ENCODE measurements at places on chromosomes 4 and X.
A peak's percentile ranks its signal among the peaks of the same experiment; 100 is the strongest.

DNA sequence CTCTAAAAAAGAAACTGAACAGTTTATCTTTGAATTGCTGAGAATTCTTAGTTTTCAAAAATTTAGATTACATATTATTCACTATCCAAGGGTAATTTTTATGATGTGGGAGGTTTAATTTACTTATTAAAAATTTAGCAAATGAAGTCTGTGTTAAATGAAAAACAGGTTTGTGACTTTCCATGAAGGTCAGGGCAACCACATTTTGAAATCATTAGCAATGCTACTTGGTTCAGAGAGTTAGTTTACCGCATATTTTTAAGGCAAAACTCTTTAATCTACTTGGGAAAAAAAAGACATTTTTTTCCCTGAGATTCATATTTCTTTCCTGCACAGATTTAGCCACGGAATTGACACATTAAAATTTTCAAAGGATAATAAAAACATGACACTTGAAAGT lies 37.3 kb upstream of the PRSS12 start:
- H3K36me3 ChIP-seq = no peaks in the 10 kb centered on the region
- no peak overlapping the region for H3K4me3 ChIP-seq
- no peaks in the 10 kb centered on the region for H3K27me3 ChIP-seq
- no peaks in the 10 kb centered on the region for H3K4me1 ChIP-seq
- no peak overlapping the region for H3K27ac ChIP-seq

- DNase-seq = no peak
- no peaks in the 10 kb centered on the region for H3K36me3 ChIP-seq
- no peak overlapping the region for H3K4me3 ChIP-seq
- no peaks in the 10 kb centered on the region for H3K4me1 ChIP-seq
- no peak overlapping the region for H3K27ac ChIP-seq
Measured at GRCh38 chr4:176377780-176378179, 58.0 kb downstream of the SPCS3 start.

GRCh38 chr4:86398187-86398586 lies 38.3 kb upstream of the MAPK10 start:
- H3K4me1 ChIP-seq = no peaks in the 10 kb centered on the region
- no peak overlapping the region for H3K4me3 ChIP-seq
- H3K36me3 ChIP-seq = no peaks in the 10 kb centered on the region
- no peak overlapping the region for H3K27ac ChIP-seq
- H3K27me3 ChIP-seq = no peaks in the 10 kb centered on the region

- peak overlapping the region; percentile 93 for H3K27ac ChIP-seq
- H3K4me1 ChIP-seq = peaks cover 60% of the 10 kb centered on the region
- peak overlapping the region; percentile 65 for H3K4me3 ChIP-seq
- H3K27me3 ChIP-seq = no peaks in the 10 kb centered on the region
- H3K36me3 ChIP-seq = peaks cover 8% of the 10 kb centered on the region
Measured at GRCh38 chrX:42129022-42129940, 205.9 kb upstream of the CASK start.

GRCh38 chr4:135192751-135193535 lies 991.4 kb upstream of the PABPC4L start:
- no peak overlapping the region for H3K4me3 ChIP-seq
- DNase-seq = no peak
- no peaks in the 10 kb centered on the region for H3K4me1 ChIP-seq
- H3K36me3 ChIP-seq = no peaks in the 10 kb centered on the region

DNA sequence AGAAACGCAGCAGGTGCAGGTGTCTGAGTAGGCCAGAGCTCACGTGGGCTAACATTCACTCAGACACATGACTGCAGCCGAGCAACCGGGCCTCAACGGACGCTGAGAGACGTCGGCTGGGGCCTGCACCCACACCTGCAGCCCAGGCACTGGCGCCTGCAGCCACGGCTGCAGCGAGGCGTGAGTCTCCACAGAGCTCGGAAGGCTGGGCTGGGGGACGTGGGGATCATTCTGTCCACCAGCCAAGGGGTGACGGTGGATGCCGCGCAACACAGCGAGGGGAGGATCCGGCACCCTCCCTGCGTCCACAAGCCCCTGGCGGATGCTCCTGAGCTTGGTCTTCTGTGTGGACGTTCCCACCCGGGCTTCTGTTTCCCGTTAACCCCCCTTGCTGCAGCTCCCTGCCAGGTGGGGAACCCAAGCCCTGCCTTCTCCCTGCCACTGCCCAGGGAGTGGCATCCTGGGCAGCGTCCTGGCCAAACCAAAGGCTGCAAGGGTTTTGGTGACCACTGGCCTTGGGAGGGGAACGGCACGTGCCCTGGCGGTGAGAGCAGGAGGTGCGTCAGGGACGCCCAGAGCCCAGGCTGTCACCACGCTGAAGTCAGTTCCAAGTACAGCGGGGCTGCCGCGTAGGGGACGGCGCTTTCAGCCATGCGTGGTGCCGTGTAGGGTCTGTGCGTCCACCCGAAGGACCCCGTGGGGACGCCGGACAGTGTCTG lies 16.3 kb downstream of the PPP2R3B start:
- peaks cover 3% of the 10 kb centered on the region for H3K36me3 ChIP-seq
- no peak overlapping the region for H3K4me3 ChIP-seq
- H3K27ac ChIP-seq = no peak overlapping the region
- H3K27me3 ChIP-seq = peaks cover 39% of the 10 kb centered on the region

GRCh38 chr4:6856391-6856790 lies 53.2 kb upstream of the TBC1D14 start:
- peak overlapping the region; percentile 47 for H3K27ac ChIP-seq
- peaks cover 11% of the 10 kb centered on the region for H3K4me1 ChIP-seq
- no peaks in the 10 kb centered on the region for H3K27me3 ChIP-seq
- peaks cover 36% of the 10 kb centered on the region for H3K36me3 ChIP-seq

DNA sequence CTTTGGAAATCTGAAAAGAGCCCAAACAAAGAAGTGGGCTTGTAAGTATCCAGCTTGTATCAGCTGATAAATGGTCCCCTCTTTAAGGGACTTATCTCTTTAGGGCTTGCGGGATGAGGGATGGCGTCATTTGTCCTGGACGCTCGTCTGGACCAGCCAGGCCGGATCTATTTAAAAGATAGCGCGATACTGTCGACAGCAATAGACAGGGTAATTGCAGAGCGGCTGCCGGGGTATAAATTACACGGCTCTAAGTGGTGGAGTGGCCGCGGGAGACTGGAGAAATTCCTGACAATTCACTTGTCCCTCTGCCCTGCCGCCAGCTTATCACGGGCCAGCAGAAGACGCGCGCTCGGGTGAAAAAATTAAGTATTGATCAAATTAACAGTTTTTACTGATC lies 90.7 kb downstream of the FAM53A start:
- H3K4me1 ChIP-seq = no peaks in the 10 kb centered on the region
- H3K27ac ChIP-seq = no peak overlapping the region
- H3K27me3 ChIP-seq = peaks cover 5% of the 10 kb centered on the region
- no peak overlapping the region for H3K4me3 ChIP-seq
- H3K36me3 ChIP-seq = peaks cover 2% of the 10 kb centered on the region

DNA sequence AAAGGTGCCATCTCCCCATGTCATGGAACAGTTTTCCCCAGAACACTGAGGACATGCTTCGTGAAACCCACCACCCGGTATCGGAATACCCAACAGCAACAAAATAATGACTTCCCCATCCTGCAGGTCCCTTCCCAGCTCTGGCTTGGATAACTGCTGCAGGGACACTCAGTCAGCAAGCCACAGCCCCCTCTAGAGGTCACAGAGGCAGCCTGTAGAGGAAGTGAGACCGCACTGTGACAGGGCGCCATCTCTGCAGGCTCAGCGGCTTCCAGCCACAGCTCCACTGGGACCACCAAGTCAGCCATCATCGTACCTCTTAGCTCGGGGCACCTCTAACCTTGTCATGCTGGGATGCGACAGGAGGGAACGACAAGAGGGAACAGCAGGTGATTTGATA lies 315.9 kb downstream of the LDB2 start:
- H3K36me3 ChIP-seq = no peaks in the 10 kb centered on the region
- H3K27ac ChIP-seq = no peak overlapping the region
- H3K4me1 ChIP-seq = no peaks in the 10 kb centered on the region

- no peaks in the 10 kb centered on the region for H3K27me3 ChIP-seq
- no peak overlapping the region for H3K27ac ChIP-seq
Measured at GRCh38 chr4:147924604-147925412, 192.9 kb downstream of the ARHGAP10 start.

DNA sequence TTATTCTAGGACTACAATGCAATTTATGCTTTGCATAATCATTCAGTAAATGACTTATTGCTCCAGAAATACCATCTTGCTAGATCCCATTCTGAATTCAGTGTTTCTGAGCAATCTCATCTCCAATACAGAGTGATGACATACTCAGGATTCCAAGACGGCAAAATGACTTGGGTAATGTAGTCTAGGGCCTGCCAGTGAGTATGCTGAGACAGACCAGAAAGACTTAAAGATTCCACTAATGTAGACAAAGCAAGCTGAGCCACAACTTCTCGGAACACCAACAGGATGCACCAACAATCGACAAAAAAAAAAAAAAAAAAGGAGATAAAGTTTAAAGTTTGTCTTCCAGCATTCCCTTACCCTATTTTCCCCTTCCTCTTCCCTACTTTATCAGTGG lies 919 bp upstream of the SEC24B start:
- peaks cover 45% of the 10 kb centered on the region for H3K4me1 ChIP-seq
- H3K27me3 ChIP-seq = no peaks in the 10 kb centered on the region
- H3K4me3 ChIP-seq = peak overlapping the region; percentile 83
- DNase-seq = no peak

DNA sequence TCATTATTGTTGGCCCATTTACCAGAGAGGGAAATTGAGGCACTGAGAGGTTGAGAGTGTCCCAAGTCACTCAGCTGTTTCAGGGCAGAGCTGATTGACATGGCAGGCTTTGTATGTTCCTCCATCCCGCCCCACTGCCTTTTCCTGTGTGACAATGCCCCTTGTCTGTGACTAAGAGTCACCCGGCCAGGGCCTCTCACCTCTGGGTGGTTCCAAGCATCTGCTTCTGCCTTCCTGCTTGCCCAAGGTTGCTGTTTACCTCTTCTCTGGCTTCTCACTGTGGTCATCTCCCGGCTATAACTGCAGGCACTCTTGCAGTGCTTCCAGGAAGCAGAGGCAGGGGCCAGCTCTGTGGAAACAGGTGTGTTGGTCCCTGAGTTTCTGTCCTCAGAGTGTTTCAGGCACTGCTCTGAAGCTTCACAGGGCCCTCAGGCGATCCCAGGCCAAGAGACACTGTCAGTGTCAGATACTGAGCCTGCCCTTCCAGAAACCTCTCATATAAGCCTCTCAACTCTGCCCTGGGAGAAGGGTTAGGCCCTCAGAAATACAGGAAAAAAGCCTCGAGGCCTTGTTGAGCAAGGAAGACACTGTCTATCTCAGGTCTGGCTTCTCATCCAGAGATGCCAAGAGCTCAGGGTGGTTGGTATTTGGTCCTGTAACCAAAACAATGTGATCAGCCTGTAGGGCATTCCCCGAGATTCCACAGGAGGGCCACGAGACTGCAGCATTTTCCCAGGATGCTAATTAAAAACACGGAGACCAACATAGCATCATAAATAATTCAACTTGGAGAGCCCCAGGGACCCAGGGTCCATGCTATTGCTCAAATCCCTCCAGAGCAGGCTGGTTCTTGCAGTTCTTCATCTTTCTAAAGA lies 42.0 kb upstream of the PROM1 start:
- no peak overlapping the region for H3K27ac ChIP-seq
- no peak overlapping the region for H3K4me3 ChIP-seq

GRCh38 chrX:113124693-113125092 lies 284.1 kb upstream of the AMOT start:
- no peaks in the 10 kb centered on the region for H3K27me3 ChIP-seq
- H3K4me1 ChIP-seq = no peaks in the 10 kb centered on the region
- no peak for DNase-seq
- no peak overlapping the region for H3K4me3 ChIP-seq
- no peaks in the 10 kb centered on the region for H3K36me3 ChIP-seq
- H3K27ac ChIP-seq = no peak overlapping the region

GRCh38 chr4:106096454-106096853 lies 201.2 kb downstream of the NPNT start:
- H3K4me1 ChIP-seq = no peaks in the 10 kb centered on the region
- peaks cover 12% of the 10 kb centered on the region for H3K36me3 ChIP-seq
- DNase-seq = no peak
- no peaks in the 10 kb centered on the region for H3K27me3 ChIP-seq

DNA sequence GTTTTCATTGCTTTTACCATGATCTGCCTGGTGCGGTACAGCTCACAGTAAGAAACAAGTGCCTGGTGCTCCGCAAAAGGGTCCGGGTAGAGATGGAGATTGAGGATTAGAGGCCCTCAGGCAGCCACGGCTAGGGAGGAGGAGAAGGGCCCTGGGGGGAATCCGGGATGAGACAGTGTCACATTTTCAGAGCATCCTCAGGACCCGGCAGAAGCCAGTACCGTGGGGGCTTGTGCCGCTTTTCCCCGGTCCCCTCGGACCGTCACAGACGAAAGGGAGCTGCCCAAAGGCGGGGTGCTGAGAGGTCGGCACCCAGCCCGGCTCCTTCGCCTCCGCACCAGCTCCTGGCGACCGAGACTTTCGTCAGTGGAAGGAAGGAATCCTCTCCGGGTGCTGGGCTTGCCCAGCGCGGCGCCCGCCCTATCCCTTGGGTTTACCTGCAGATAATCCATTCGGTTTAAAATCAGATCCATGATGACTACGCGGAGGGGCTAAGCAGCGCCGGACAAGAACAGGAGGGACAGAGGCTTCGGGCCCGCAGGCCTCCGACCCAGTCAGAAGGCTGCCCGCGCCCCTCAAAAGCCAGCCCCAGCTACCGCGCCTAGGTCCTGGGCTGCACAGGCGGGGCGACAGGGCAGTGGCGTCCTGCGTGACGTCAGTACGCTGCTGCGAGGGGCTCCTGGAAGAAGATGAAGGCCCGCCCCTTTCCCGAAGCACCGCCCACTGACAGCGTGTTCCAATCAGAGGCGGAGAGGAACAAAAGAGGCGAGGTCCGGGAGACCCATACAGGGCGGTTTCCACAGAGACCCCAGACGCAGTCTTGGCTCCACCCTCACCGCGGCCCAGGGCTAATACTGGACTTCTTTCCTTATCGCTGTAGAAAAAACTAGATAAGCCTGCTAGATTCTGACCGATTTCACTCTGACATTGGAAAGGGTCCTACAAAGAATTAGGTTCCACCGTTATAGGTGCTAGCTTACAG lies at the start of gene BBS7:
Gene BBS7, minus strand, starts transcription at position 634 of the 982 bp plus-strand sequence. Its CDS starts 161 bp downstream, at position 473.
- H3K27ac ChIP-seq = peak within 1 kb of the TSS; percentile 94
- H3K4me3 ChIP-seq = peak within 1 kb of the TSS; percentile 98
- peak; percentile 93 for DNase-seq
- peaks cover 29% of the 10 kb centered on the region for H3K27me3 ChIP-seq

GRCh38 chrX:53125506-53125905 lies 31.6 kb downstream of the KANTR start:
- H3K27me3 ChIP-seq = no peaks in the 10 kb centered on the region
- DNase-seq = no peak
- no peak overlapping the region for H3K27ac ChIP-seq
- H3K36me3 ChIP-seq = peaks cover 5% of the 10 kb centered on the region
- peaks cover 14% of the 10 kb centered on the region for H3K4me1 ChIP-seq

DNA sequence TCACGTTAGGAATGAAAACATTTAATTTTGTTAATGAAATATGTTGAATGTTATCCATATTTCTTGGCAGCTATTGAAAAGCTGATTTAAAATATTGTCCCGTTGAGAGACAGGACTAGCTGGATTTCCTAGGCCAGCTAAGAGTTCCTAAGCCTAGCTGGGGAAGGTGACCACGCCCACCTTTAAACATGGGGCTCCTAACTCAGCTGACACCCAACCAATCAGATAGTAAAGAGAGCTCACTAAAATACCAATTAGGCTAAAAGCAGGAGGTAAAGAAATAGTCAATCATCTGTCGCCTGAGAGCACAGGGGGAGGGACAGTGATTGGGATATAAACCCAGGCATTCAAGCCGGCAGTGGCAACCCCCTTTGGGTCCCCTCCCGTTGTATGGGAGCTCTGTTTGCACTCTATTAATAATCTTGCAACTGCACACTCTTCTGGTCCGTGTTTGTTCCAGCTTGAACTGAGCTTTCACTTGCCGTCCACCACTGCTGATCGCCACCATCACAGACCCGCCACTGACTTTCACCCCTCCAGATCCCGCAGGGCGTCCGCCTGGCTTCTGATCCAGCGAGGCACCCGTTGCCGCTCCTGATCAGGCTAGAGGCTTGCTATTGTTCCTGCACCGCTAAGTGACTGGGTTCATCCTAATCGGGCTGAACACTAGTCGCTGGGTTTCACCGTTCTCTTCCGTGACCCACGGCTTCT lies 308.9 kb downstream of the GLUD2 start:
- H3K4me1 ChIP-seq = no peaks in the 10 kb centered on the region
- H3K36me3 ChIP-seq = no peaks in the 10 kb centered on the region
- H3K27me3 ChIP-seq = no peaks in the 10 kb centered on the region
